ENCODE measurements at places on chromosomes 2 and 18.

- DNase-seq, result no peak
Measured at GRCh38 chr18:3710712-3711301, 260.8 kb downstream of the TGIF1 start.

GRCh38 chr2:56376699-56377665 lies 193.2 kb downstream of the CCDC85A start:
- no peak for DNase-seq

DNA sequence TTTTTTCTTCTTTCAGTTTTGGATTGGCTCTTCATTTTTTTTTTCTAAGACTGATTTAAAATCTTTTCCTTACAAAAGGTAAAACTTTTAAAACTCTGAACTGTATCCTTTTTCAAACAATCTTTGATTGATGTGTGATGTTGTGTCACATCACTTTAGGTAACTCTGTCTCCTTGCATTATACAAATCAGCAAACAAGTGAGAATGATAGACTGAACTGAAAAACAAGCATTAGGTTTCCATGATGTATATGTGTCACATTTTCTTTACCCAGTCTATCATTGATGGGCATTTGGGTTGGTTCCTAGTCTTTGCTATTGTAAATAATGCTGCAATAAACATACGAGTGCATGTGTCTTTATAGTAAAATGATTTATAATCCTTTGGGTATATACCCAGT lies 655.7 kb downstream of the LRRTM4 start:
- no peak for DNase-seq

DNA sequence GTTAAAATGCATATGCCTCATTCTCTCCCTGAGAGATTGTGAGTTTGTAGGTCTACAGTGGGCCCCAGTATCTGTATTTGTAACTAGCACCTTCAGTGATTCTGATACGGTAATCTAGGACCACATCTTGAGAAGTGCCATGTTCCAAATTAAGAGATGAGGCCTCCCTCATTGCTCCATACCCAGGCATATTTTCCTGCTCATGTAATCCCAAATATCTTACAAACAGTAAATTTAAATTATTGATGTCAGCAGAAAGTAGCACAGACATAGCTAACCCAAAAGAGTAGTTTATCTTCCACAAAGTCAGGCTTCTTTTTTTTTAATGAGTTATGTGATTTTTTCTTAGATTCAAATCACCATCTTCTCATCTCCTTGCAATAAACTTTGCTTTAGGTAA lies 263.8 kb downstream of the SETBP1 start:
- DNase-seq, result no peak

DNA sequence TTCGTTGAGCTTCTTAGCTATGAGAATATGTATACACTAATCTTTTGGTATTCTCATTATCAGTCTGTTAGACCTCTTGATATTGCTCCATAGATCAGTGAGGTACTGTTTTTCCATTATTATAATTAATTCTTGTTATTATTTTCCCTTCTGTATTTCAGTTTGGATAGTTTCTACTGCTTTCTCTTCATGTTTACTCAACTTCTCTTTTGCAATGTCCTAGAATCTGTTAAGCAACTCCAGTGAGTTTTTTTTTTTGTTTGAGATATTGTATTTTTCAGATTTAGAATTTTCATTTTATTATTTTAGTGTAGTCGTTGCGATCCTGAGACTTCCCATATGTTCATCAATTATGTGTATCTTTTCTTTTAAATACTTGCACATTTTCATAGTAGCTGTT lies 260.8 kb downstream of the SETBP1 start:
- DNase-seq, result no peak

DNA sequence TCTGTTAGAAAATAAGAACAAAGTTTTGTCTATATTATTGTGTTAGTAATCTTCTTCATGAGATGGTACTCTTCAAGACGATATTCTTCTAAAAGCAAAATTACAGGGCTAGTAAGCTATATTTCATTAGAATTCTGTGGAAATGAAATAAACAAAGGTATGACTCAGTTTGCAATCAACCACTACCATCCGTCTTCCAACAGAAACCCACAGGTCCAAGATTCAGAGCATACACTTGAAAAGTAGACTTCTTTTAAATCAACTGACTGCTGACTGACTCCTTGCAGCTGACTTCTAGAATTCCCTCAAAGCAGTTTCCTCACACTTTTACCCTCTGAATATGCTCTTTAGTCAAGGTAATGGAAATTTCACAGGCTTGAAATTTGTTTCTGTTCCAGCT lies 193.7 kb downstream of the GCA start:
- DNase-seq, result no peak

- DNase-seq, result no peak
Measured at GRCh38 chr18:55179835-55180234, 220.6 kb upstream of the CCDC68 start.

Data from activated CD4-positive, CD25-positive, alpha-beta regulatory T cell treated with anti-CD3 and anti-CD28 coated beads, Interleukin-2, amount 50 U/mL, for 72 hours (primary cell).